ENCODE measurements at places on chromosomes 5 and 9.
A peak's percentile ranks its signal among the peaks of the same experiment; 100 is the strongest.

DNA sequence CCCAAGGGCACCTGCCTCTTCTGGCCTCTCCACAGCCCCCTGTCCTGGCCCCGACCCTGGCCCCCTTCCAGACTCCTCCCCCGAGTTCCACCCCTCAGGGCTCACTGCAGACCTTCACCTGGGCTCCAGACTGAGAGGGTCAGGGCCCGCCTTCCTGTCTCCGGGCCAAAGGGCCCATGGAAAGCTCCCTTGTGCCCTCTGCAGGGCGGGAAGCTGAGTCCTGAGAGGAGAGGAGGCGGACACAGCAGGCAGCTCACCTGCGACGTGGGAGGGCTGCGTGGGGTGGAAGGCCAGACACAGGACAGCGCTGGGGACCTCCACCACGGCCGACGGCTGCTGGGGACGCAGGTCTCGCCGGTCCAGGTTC is 20.6 kb downstream of the DYNC2I2 start:
- DNase-seq: no peak

- DNase-seq: no peak
Measured at GRCh38 chr9:127058011-127058644, 64.3 kb downstream of the ANGPTL2 start.

DNA sequence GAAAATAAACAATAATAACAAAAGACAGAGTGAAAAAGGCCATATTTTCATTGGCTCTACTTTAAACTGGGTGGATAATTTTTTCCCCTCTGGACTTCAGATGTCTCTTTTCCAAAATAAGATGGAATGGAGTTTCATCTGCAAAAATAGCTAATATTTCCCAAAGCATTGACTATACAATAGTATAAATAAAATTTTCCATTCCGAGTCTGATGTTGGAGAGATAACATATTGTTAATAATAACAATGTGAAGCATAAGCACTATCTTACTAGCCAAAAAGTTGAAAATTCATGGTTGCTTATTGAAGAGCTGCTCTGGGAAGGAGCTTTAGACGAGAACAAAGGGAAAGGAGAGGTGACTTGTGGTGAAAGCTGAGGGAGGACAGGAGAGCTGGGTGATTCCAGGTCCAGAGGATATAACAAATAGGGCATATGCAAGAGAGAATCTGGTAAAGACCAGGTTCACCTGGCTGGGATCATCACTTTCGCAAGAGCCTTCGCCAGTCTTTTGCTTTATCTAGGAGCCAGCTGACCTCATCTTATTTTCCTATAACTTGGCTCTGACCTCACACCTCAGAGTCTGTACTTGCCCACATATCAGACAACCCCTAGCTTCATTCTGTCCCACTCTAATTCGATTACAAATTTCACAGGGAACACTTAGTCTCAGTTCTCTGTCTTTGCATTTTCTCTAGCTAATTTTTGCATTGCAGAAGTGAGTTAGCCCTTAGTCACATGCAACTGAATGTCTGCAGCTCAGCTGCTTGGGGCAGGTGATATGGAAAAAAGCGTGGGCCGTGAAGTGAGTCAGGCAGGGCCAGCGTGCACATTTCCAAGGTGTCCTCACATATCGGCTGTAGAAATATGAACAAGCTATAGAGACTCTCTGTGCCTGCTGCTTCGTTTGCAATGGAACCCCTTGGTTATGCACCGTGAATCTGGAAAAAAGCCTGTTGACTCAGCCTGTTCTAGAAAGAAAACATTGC is 7.6 kb upstream of the ZNF474 start:
- DNase-seq: peak; percentile 54

- DNase-seq: no peak
Measured at GRCh38 chr9:124541824-124542223, 34.6 kb upstream of the NR5A1 start.

DNA sequence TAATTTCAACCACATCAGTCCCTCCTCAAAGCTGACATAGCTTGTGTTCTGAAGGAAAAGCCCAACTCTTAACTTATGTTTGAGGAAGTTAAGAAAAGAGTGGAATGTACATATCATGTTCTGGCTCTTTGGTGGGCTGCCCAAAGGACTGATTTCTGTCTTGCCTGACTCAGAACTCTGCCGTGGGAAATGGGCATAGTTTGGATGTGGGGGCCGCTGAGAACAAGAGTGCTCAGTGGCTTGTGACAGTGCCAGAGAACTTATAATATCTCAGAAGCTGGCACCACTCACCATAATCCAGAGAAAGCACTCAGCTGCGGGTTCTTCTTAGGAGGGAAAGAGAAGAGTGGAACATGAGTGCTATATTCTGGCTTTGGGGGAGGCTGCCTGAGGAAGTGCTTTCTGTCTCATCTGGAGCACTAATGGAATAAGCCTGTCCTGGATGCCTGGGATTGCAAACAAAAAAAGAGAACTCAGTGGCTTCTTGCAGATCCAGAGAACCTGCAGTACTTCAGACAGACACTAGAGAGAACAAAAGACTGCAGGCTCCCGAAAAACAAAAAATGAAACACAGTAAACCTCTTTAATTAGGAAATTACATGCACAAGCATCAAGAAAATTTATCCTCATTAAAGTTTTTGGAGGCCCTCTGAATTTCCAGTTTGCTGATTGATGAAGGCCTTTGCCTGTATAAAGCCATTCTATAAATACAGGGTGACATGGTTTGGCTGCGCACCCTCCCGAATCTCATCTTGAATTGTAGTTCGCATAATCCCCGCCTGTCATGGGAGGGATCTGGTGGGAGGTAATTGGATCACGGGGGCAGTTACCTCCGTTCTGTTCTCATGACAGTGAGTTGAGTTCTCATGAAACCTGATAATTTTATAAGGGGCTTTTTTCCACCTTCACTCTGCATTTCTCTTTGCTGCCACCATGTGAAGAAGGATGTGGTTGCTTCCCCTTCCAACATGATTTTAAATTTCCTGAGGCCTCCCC is 207.0 kb downstream of the DMAC1 start:
- no peak for DNase-seq
